ENCODE measurements at places on chromosomes 6 and 20. TPM values are rescaled to one million over a fixed set of nuclear protein-coding genes. Genes with fewer than 3 reads are reported as not detected.

MOXD1 gene
- total RNA-seq, result 1.3 TPM

ABHD16B gene
- not detected for total RNA-seq

C20orf144 gene
- not detected for total RNA-seq

CCM2L gene
- total RNA-seq, result 9.5 TPM

TNFAIP3 gene
- 7.0 TPM for total RNA-seq

CFAP61 gene
- total RNA-seq, result 1.6 TPM

CLPSL2 gene
- total RNA-seq, result not detected

DNA sequence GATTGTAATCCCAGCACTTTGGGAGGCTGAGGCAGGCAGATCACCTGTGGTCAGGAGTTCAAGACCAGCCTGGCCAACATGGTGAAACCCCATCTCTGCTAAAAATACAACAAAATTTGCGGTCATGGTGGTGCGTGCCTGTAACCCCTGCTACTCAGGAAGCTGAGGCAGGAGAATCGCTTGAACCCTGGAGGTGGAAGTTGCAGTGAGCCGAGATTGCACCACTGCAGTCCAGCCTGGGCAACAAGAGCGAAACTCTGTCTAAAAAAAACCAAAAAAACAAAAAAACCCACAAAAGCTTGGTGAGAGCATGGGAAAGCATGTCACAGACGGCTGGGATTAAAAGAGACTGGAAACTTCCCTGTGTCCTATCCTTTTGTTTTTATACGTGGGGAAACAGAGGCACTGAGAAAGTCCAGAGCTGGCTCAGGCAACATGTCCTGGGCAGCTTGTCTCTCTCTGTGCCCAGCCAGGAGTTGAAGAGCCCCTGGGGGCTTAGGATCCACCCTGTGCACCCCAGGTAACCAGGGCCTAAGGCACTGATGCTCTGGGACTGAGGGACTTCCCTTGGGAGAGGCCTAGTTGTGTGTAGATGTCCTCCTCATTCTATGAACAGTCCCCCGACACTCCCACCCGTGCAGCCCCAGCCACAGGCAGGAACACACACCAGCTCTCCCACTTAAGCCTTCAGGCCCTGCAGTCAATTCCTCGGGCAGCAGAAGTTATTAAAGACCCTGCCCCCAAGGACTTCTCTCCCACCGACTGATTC lies 16.0 kb downstream of the CD40 start:
- DNase-seq, result no peak
- no peak overlapping the region for H3K4me3 ChIP-seq
- H3K4me1 ChIP-seq, result no peaks in the 10 kb centered on the region
- no peaks in the 10 kb centered on the region for H3K27me3 ChIP-seq
- no peaks in the 10 kb centered on the region for H3K36me3 ChIP-seq

GRCh38 chr6:43919774-43920173 lies 149.8 kb downstream of the VEGFA start:
- no peak for DNase-seq
- no peak overlapping the region for H3K27ac ChIP-seq
- H3K4me1 ChIP-seq, result peaks cover 64% of the 10 kb centered on the region
- H3K27me3 ChIP-seq, result no peaks in the 10 kb centered on the region

DNA sequence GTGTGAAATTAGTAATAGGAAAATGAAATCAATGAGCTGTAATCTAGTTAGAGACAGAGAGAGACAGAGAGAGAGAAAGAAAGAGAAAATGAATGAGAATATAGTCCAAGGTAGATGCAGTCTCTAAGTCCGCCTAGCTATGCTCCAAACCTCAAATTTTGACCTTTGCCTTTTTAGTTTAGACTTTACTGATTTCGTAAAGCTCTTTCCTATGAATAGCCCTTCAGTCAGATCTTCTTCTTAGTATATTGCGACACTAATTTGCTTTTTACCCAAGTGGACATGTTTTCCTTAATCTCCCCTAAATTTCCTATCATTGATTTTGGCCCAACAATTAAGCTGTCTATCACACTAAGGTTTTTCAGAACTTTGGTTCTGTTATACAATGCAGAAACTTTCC lies 49.5 kb downstream of the TFAP2D start:
- H3K4me1 ChIP-seq, result no peaks in the 10 kb centered on the region
- H3K27me3 ChIP-seq, result no peaks in the 10 kb centered on the region
- no peaks in the 10 kb centered on the region for H3K36me3 ChIP-seq
- no peak overlapping the region for H3K27ac ChIP-seq

DNA sequence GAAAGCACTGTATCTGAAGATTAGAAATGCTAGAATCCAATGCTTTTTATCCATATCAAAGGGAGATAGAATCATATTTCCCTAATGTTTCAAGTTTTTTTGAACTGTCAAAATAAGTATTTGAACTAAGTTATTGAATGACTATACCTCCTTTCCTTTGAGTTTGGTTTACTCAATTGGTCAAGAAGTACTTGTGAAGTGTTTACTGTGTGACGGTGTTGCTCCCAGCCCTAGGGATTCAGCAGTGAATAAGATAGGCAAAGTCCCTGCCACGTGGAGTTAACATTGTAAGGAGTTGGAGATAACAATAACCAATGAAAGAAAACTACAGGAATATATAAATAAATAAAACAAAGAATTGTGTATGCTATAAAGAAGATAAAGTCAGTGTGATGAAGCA lies 535.9 kb downstream of the FRK start:
- no peak overlapping the region for H3K27ac ChIP-seq
- no peaks in the 10 kb centered on the region for H3K27me3 ChIP-seq
- no peaks in the 10 kb centered on the region for H3K4me1 ChIP-seq
- DNase-seq, result no peak

DNA sequence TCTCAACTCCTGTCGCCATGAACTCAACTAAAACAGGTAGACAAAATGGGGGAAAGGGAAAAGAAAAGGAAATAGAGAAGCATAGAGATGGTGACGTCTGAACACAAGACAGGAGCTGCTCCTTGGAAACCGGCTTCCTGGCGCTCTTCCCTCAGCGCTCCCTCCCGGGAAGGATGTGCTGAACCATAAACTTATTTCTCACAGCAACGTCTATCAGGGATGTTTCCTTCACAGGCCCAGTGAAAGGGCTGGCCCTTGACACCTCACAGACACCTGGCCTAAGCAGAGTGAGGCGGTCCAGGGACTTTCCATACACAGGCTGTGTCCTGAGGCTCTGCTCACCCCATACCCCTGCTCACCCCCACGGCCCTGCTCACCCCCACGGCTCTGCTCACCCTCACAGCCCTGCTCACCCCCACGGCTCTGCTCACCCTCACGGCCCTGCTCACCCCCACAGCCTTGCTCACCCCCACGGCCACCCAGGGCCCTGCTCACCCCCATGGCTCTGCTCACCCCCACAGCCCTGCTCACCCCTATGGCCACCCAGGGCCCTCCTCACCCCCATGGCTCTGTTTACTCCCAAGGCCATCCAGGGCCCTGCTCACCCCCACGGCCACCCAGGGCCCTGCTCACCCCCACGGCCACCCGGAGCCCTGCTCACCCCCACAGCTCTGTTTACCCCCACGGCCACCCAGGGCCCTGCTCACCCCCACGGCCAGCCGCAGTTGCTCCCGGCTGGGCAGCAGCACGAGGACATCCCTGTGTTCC lies 653 bp downstream of the FRMD1 start:
- no peaks in the 10 kb centered on the region for H3K4me1 ChIP-seq
- no peaks in the 10 kb centered on the region for H3K36me3 ChIP-seq
- H3K27ac ChIP-seq, result no peak overlapping the region
- no peaks in the 10 kb centered on the region for H3K27me3 ChIP-seq
- H3K4me3 ChIP-seq, result no peak overlapping the region

- no peak for DNase-seq
- no peaks in the 10 kb centered on the region for H3K27me3 ChIP-seq
- H3K4me1 ChIP-seq, result no peaks in the 10 kb centered on the region
These were observed 91.8 kb upstream of the CNKSR3 start for GRCh38 chr6:154602296-154602695.

DNA sequence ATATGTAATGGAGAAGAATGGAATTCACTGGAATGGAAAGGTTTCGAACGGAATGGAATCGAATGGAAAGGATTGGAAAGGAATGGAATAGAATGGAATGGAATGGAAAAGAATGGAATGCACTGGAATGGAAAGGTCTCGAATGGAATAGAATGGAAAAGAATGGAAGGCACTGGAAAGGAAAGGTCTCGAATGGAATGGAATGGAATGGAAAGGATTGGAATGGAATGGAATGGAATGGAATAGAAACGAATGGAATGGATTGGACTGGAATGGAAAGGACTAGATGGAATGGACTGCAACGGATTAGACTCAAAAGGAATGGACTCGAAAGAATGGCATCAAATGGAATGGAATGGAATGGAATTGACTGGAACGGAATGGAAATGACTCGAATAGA lies 20.5 kb upstream of the DEFB115 start:
- no peaks in the 10 kb centered on the region for H3K27me3 ChIP-seq
- H3K36me3 ChIP-seq, result no peaks in the 10 kb centered on the region
- no peak overlapping the region for H3K27ac ChIP-seq
- no peak for DNase-seq

DNA sequence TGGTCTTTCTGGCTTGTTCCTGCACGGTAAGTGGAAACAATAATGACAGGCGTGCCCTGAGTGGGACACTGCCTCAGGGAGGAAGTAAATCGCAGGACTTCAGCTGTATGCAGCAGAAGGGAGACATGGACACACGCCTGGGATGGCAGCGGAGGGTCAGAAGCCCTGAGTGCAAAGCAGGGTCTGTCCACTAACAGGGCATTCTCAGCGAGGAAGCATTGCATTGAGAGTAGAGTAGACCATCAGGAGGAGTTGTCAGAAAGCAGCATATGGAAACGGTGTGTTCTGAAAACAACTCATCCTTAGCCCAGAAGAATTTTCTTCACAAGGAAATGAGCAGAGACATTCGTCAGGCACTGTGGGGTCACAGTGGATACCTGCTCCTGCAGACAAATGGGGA lies 134.0 kb downstream of the SYNDIG1 start:
- H3K27me3 ChIP-seq, result no peaks in the 10 kb centered on the region
- no peaks in the 10 kb centered on the region for H3K4me1 ChIP-seq
- no peak for DNase-seq

DNA sequence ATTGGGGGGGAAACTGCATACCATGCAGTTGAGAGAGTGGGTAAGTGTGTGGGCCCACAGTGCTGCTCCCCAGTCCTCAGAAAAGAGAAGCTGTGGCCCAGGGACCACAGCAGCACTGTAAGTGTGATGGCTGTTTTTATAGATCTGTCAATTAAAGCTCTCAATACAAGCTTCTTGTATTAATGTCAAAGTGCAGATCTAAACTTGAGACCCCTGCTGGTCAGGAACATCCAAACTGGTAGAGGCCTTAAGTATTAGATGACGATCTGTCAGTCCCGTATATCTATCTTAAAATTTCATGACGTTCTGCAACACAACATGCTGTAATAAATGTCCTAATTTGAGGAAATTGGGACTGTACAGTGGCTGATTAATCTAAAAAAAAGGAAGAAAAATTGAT lies 74.8 kb downstream of the TULP4 start:
- no peak overlapping the region for H3K27ac ChIP-seq
- no peak overlapping the region for H3K4me3 ChIP-seq
- no peaks in the 10 kb centered on the region for H3K36me3 ChIP-seq
- no peaks in the 10 kb centered on the region for H3K4me1 ChIP-seq
- no peaks in the 10 kb centered on the region for H3K27me3 ChIP-seq

DNA sequence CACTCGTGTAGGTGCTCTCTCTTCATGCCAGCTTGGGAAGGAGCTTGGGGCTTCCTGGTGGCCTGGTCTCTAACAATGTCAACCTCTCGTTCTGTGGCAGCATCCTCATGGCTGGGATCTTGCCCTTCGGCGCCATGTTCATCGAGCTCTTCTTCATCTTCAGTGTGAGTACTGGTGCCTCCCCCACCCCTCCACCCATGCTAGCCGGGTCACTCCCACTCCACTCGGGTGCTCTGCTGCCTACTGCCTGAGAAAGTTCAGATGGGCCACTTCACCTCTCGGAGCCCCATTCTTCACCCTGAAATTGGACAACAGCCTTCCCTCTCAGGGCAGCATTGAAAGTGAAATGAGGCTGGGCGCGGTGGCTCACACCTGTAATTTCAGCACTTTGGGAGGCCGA lies 48.8 kb downstream of the TM9SF4 start:
- H3K36me3 ChIP-seq, result peaks cover 51% of the 10 kb centered on the region
- H3K27ac ChIP-seq, result no peak overlapping the region

DNA sequence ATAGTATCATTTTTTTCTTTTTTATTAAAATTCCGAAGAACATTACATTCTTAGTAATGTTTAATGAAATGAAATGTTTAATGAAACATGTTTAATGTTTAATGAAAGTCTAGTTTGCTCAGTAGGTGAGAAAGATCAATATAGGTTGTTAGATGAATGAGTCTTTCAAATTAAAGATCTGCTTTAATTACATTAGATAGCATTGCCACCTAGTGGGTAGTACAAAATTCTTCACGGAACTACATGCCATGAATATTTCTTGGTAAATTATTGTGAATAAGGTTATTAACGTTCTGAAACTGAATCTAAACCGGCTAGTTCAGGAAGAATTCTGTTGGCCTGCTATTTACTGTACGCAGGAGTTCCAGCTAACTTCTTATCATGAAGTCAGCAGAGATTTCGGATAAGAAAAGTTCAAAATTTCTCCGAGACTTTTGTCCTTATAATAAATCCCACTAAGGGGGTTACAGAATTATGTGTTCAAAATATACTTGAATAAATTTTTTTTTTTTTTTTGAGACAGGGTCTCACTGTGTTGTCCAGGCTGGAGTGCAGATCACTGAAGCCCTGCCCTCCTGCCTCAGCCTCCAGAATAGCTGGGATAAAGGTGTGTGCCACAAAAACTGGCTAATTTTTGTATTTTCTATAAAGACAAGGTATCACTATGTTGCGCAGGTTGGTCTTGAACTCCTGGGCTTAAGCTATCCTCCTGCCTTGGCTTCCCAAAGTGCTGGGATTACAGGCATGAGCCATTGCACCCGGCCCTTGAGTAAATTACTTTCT lies 7.9 kb upstream of the GMNN start:
- H3K4me1 ChIP-seq, result peaks cover 3% of the 10 kb centered on the region
- DNase-seq, result no peak
- H3K4me3 ChIP-seq, result no peak overlapping the region
- no peak overlapping the region for H3K27ac ChIP-seq

- no peak overlapping the region for H3K27ac ChIP-seq
- no peak for DNase-seq
- H3K36me3 ChIP-seq, result no peaks in the 10 kb centered on the region
- no peak overlapping the region for H3K4me3 ChIP-seq
- H3K4me1 ChIP-seq, result peaks cover 51% of the 10 kb centered on the region
These were observed 376.1 kb downstream of the UTRN start for GRCh38 chr6:144661116-144661806.

DNA sequence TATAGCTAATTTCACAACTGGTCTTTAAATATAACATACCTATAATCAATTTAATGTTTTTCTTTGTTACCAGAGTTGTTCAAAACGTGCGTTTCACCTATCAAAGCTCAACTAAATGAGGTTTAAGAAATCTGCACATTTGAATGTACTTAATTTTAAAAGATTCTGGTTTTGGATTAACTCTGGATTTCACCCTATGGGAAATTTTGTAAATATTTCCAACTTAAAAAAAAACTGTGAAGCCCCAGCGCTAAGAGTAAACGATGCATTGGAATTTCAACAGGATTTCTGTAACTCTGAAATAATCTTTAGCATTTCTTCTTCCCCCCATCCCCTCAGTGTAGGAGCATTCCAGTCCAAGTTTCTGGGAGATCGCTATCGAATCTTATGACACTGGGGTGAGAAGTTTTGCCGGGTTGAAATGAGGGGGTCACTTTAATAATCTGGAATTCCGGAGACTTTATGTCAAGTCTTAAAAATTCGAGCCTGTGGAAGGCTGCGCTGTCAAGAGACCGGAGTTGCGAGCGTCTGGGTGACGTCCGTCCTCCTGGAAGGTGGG lies 643 bp upstream of the MAP3K4 start:
- DNase-seq, result no peak
- peak overlapping the region; percentile 96 for H3K4me3 ChIP-seq

GRCh38 chr20:55937283-55937682 lies 68.0 kb downstream of the CBLN4 start:
- DNase-seq, result no peak
- H3K27ac ChIP-seq, result no peak overlapping the region
- H3K4me3 ChIP-seq, result no peak overlapping the region
